ENCODE measurements at places on chromosomes 4 and X.

DNA sequence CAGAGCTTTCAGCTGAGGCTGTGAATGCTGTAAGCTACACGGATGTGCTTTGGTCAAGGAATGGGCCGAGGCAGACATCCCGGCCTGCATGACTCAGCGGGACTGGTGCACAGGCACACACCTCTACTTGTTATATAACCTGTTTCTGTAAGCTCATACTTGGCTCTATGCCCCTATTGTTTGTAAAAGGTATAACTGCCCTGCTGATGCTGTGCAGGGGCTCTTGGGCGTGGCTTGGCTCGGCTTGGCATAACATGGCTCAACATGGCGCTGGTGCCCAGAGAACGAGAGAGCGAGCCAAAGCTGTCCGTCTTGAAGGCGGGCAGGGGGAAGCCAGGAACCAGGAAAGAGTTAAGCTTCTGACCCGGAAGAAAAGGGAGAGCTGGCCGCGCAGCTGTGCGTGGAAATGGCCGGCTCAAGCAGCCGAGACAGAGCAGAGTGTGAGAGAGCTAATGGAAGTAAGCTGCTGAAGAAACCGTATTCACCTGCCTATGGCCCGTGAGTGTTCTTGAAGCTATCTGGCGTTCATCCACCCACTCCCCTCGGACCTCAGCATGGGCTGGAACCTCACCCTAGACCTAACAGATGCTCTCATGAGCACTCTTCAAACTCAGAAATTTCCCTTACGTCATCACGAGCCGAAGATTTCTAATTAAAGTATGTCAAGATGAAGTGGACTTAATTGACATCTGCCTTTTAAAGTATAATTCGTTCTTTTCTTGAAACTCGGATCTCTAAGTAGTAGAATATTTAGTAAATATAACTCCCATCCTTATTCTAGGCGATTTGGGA, 286.3 kb upstream of the AGA start:
- DNase-seq: no peak

DNA sequence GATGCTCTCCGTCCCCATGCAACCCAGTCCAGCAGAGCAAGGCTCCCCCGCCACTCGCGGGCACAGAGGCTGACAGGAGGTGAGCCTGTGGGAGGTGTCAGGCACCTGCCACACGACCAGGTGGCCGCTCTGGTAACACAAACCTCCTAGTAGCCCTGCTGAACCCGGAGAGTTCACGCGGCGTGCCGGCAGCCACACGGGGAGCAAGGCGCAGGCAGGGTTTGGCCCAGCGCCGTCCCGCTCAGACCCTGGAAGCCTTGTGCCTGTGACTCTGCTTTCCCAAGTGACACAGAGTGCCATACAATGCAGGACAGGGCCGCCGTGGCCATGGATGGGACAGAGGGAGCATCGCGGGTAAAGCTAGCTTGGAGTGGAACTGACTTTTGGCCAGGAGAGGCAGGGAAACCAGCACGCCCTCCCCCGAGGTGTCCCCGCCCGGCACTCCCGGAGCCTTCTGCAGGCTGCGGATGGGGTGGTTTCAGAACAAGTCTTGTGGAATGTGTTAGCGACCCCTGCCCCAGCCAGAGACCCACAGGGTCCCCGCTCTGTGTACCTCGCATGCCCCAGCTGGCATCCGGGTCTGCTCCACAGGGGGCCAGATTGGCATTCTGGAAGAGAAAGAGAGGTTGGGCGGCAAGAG, 44.7 kb upstream of the AFAP1 start:
- DNase-seq: no peak

DNA sequence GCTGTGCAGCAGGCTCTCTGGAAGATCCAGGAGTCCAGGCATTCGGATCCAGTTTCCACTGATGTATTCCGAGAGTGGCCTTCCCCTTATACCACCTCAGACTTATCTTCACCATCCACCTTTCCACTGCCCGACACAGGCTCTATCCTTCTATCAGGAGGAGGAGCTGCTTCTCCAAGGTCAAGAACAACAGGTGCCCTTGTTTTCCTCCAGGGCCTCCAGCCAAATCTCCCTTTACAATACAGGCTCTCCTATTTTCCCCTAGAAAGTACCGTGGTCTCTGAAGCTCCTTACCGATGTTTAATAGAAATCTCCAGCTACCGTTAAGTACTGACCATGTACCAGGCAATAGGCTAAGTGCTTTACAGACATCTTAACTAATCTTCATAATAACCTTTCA, 61.3 kb downstream of the AFAP1 start:
- no peak for DNase-seq

- DNase-seq: no peak
Measured at GRCh38 chr4:38205261-38205660, 245.1 kb downstream of the PTTG2 start.

DNA sequence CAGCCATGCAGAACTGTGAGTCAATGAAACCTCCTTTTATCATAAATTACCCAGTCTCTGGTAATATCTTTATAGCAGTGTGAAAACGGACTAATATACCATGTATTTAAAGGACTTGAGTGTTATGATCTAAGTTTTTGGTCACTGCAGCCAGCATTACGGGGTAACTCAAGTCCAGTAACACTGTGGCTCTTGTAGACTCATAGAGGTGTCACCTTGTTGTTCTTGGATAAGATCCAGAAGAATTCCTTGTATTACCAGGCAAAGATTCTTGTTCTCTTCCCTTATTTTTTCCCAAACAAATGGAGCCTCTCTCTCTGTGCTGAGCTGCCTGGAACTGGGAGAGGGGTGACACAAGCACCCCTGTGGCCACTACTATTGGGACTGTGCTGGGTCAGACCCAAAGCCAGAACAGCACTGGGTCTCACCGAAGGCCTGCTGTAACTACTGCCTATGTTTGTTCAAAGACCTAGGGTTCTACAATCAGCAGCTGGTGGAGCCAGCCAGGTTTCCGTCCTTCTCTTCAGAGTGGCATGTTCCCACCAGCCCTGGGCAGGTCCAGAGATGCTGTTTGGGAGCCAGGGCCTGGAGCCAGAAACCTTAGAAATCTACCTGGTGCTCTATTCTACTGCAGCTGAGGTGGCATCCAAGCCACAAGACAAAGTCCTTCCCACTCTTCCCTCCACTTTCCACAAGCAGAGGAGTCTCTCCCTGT, 43.7 kb upstream of the MED14 start:
- DNase-seq: no peak

DNA sequence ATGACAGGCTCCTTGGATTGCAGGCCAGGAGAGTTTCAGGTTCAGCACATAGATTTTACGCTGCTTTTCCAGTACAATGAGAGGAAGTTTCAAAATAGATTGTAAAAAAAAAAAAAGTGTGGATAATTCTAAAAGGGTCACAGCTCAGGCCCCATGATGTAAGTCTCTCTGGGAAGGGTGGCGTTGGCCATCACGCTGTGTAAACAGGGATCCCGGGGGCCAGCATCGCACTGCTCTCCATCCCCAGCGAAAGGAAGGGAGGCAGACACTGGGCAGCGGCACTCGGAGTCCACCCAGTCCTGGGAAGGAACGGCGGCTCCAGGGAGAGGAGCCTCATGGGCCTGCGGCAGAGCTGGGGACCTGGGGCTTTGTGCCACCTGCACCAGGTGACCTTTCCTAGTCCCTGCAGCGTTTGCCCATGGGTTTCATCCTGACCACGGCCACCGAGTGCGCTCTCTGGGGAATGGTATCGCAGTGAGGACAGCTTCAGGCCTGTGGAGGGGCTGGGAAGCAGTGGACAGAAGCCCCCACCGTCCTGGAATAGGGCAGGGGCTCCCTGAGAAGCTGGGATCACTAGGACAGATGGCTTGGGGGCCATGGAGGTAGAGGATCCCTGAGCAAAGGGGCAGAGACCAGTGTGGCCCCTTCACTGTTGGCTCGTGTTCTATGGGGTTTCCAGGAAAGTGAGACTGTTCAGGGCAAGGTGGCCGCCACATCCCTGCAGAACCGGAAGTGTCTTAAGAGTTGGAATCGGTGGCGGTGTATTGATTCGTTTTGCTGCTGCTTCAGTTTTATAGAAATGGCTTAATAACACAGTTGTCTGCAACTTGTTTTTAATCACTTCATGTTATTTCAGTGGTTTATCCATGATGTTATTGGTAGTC, 38.9 kb downstream of the RGS12 start:
- DNase-seq: no peak

DNA sequence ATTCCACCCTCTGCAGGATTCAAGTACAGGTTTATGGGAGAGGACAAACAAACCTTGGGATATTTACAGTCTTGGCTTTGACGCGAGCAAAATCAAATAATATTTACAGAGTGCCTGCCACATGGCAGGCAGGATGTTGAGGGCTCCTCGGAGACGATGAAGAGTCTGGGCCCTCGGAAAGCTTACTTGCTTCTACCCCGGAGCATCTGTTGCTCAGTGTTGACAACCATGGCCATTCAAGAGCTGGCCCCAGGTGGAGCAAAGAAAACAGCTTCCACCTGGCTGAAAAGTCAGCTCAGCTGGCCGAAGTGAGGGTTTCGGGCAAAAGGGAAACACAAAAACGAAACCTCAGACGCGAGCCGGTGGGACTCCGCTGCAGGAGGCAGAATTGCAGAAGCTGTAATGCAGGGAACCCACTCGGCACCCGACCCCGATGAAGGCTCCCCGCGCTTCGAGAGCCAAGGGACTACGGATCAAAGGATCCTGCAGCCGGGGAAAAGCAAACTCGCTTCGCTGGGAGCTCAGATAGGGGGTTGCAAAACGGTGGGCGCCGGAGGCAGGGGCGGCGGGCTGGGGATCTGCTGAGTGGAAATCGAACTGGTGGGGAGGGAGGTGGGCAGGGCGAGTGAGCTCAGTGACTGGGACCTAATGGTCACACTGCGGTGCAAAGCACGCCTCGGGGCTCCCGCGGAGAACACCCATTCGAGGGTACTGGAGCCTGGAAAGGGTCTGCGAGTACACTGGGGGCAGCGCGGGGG, 805 bp downstream of the ATP8A1 start:
- DNase-seq: peak; percentile 52

- DNase-seq: no peak
Measured at GRCh38 chr4:61741327-61742096, 541.4 kb downstream of the ADGRL3 start.

DNA sequence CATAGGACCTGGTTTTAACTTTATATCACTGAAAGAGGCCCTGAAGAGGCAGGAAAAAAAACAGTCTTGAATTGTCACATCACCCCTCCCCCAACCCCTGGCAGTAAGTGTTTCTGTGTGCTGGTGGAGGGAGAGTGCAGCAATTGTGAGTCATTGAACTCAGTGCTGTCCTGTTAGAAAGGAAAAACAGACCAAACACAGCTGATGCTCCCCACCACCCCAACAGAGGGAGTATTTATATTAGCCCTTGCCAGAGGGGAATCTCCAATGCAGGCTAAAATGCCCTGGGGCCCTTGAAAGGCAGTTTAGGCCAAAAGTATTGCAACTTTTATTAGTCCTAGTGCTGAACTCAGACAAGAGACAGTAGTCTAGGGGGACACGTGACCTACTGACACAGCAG, 197.8 kb upstream of the AGTR2 start:
- no peak for DNase-seq

- DNase-seq: no peak
Measured at GRCh38 chr4:166400270-166400894, 527.3 kb downstream of the TLL1 start.

GRCh38 chr4:24551492-24552289, 32.7 kb downstream of the DHX15 start:
- no peak for DNase-seq

GRCh38 chrX:70549429-70549828, 104.8 kb downstream of the DLG3 start:
- DNase-seq: no peak
